ENCODE measurements at places on chromosomes 5 and 9. TPM values are rescaled to one million over a fixed set of nuclear protein-coding genes. Genes with fewer than 3 reads are reported as not detected.
A peak's percentile ranks its signal among the peaks of the same experiment; 100 is the strongest.

CDX1 gene
- 1.3 TPM for polyA plus RNA-seq

MCIDAS gene
- polyA plus RNA-seq: 0.11 TPM

FGF1 gene
- polyA plus RNA-seq: 1.6 TPM

FOXD4L5 gene
- 0.07 TPM for polyA plus RNA-seq

LVRN gene
- polyA plus RNA-seq: 0.32 TPM

ZFP2 gene
- 2.5 TPM for polyA plus RNA-seq

FOXD4 gene
- 0.82 TPM for polyA plus RNA-seq

DMRT3 gene
- 0.21 TPM for polyA plus RNA-seq

TMOD1 gene
- 4.2 TPM for polyA plus RNA-seq

FGD3 gene
- 48.9 TPM for polyA plus RNA-seq

IL5 gene
- polyA plus RNA-seq: 0.43 TPM

FAM13B gene
- polyA plus RNA-seq: 16.9 TPM

GDA gene
- polyA plus RNA-seq: 3.9 TPM

CCDC192 gene
- 0.11 TPM for polyA plus RNA-seq

PCDHA7 gene
- polyA plus RNA-seq: 0.02 TPM

IRX1 gene
- 0.07 TPM for polyA plus RNA-seq

TMEM232 gene
- polyA plus RNA-seq: 2.3 TPM

TJP2 gene
- 45.3 TPM for polyA plus RNA-seq

- DNase-seq: no peak
Measured at GRCh38 chr5:124643336-124643735, 103.1 kb downstream of the ZNF608 start.

DNA sequence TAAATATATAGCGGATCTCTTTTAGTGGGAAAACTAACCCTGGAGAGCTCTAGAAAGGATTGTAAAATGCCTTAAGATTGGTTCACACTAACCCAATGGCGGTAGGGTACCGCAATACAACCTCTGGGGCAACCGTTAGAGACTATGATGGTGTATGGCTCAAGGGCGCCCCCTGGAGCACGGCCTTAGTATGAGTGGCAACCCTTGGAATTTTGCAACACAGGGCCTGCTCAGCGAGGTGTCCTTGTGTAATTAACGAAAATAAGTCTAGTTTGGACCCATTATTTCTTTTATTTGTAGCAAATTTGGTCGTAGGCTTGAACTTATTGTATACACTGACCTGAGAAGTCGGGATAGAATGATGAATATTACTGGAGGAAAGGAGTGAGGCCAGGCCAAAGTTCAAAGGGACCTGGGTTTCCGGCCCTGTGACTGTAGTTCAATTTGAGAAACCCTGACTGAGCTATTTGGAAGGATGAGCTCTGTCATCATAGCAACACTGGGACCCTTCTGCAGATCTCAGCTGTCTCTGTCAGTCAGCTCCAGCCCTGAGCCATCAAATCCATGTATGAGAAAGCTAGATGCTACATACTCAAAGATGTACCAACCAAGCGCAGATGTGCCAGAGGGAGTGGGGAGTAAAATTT lies 54.8 kb downstream of the CAMK4 start:
- peak; percentile 92 for DNase-seq

DNA sequence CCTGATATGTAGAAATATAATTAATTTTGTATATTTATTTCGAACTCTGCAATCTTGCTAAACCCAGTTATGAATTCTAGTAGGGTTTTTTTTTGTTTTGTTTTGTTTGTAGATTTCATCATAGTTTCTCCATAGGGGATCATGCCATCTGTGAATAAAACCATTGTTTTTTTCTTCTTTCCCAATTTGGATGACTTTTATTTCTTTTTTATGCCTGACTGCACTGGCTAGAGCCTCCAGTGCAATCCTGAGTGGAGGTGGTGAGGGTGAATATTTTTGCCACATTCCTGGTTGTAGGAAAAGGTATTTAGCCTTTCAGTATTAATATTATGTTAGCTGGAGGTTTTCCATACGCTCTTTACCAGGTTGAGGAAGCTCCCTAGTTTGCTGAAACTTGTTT lies 70.0 kb upstream of the GFPT2 start:
- no peak for DNase-seq

GRCh38 chr5:1105350-1106265 lies 6.3 kb downstream of the SLC12A7 start:
- DNase-seq: peak; percentile 64

DNA sequence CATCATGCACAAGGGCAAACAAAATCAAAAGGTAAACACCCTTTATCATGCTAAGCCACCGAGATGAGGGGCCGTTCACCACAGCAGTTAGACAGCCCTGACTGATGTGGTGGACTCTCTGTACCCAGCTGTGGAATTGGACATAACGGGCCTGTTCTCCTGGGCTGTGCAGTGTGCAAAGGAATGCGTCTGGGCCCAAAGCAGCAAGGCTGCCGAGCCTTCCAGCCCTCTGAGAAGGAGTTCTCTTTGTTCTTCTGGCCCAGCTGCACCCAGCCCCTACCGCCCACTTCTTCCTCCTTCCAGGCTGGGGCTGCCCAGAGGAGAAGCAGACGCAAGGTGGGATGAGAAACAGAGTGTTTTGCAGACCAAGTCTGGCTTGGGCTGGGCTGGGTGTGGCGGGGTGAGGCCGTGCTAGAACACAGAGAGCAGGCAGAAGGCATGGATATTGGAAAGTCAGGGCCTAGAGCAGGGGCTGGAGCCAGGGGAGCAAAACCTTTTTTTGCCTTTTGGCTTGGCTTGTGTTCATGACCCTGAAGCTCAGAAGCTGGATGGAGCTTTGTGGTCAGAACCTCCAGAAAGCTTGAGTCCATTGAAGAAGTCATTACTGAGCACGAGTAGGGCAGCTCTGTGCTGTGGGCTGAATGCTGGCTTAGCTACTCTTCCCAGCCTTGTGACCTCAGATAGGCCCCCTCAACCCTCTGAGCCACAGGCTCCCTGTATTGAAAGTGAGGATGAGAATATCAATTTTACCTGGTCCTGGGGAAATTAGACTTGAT lies 49.8 kb upstream of the SH3PXD2B start:
- DNase-seq: no peak

GRCh38 chr9:104345061-104345460 lies 159.0 kb upstream of the OR13F1 start:
- no peak for DNase-seq

DNA sequence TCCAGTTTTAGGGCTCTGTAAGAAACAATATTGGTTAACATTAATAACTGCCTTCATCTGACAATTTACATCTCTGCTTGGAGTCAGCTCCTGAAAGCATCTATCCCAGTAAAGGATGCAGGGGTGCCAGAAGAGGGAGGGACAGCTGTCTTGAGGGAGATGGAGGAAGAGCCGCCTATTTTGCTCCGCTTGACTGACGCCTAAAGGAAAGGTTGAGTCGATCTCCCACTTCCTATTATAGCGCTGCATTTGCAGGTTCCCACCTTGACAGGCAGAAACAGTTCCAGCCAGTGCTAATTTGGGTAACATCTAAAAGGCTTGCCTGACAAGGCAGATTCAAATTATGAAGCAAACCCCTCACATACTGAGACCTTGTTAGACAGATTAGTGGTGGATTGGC lies 374.6 kb downstream of the SPATA31D1 start:
- no peak for DNase-seq

DNA sequence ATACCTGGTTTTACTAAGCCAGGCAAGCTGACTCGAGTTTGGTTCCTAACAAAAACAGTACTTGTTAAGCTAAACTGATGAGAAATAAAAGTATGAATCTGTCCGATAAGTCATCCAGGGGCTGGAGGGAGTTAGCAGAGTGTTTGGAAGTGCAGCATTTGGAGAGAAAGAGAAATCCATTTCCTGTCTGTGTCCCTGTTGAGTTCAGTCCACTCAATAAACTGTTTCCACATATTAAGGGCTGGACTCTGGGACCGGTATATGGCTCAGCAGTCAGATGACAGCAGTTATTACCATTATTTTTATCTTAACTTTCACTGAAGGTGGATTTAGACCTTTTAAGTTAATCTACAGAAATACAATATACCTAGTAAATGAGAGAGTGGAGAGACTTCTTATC lies 130.6 kb upstream of the ADRA1B start:
- no peak for DNase-seq

- no peak for DNase-seq
Measured at GRCh38 chr9:130034570-130034969, 8.4 kb downstream of the FNBP1 start.

GRCh38 chr9:122642226-122642625 lies 15.2 kb downstream of the OR1B1 start:
- peak; percentile 1 for DNase-seq

GRCh38 chr9:77215874-77216273 lies 38.5 kb downstream of the VPS13A start:
- no peak for DNase-seq

DNA sequence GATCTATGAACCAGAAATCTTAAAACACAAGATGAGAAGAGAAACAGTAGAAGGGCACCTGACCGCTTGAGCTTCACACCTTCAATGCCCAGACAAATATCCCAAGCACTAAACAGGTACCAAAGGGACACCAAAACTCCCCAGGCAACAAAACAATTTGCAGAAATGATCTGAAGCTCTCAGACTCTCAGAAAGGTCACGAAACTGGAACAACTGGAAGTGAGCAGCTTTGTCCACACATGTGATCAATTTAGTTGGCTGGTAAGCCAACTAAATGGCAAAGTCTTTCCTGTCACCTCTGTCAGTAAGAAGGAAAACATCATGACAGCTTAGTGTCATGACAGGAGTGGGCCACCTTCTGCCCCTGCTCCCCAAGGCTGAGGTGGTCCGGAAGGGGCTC lies 4.1 kb downstream of the IPPK start:
- no peak for DNase-seq

DNA sequence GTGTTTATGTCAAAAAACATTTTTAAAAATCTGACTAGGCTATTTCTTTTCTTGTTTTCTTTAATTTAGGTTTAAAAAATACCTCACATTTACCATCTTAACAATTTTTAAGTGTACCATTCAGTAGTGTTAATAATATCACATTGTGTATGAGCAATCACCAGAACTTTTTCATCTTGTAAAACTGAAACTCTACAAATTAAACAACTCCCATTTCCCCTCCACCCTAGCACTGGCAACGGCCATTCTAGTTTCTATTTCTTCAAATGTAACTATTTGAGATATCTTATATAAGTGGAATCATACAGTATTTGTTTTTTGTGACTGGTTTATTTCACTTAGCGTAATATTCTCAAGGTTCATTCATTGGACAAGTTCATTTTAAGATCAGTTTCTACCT lies 27.7 kb downstream of the PLCXD3 start:
- DNase-seq: no peak

DNA sequence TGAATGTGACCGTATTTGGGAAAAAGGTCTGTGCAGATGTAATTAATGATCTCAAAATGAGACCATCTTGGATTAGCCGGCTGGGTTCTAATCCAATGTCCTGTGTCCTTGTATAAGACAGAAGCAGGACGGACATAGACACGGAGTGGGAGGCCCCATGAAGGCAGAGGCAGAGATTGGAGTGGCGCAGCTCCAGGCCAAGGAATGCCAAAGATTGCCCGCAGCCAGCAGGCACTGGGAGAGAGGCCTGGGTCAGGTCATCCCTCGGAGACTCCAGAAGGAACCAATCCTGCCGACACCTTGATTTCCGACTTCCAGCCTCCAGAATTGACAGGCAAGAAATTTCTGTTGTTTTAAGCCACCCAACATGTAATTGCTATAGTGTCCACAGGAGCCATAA lies 13.0 kb upstream of the GFI1B start:
- no peak for DNase-seq

DNA sequence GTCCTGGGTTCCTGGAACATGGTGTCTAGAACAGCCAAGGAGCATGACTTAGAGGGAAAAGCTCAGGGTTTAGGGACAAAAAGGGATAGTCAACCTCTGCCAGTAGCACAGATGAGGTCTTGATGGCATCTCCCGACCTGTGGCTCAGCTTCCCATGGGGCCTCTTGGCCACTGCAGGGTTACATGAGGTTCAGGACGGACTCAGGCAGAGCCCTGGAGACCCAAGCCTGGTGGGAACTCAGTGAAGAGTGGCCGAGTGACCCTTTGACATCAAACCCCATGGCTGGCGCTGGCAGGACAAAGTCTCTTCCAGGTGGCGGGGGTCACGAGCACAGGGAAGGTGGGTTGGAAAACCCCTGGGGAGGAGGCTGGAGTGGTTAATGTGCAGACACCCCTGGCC lies 57.8 kb downstream of the MTRR start:
- DNase-seq: no peak

- DNase-seq: no peak
Measured at GRCh38 chr5:149310947-149311658, 34.2 kb upstream of the GRPEL2 start.

DNA sequence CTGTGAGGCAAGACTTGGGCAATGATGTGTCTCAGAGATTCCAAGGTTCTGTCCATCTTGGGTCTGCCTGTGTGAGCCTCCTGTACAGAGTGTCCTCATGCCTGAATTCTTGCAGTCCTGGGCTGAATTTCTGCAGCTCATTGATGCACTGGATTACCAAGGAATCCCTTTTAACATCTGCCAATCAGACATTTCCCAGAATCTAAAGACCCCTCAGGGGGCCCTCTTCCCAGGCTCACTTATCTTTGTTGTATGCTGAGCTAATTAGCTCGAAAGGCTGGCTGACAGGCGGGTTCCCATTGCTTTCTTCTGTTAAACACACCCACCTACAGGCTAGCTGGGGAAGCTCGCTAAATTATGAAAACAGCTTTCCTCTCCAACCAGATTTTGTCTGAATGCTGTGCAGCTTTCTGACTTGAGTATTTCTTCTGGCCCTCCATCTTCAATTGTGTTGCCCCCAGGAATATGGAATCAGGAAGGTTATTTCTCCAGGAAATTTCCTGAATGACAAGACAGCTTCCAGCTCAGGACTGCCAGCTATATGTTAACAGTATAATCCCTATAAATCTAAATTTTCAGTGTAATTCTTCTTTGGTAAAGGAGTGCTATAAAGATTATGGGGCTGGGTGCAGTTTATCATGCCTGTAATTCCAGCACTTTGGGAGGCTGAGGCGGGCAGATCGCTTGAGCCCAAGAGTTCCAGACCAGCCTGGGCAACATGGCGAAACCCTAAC lies at the start of gene LIX1:
Gene LIX1, minus strand, starts transcription at position 91 of the 734 bp plus-strand sequence. Its CDS starts 35 bp downstream, at position 56.
- peak; percentile 24 for DNase-seq

DNA sequence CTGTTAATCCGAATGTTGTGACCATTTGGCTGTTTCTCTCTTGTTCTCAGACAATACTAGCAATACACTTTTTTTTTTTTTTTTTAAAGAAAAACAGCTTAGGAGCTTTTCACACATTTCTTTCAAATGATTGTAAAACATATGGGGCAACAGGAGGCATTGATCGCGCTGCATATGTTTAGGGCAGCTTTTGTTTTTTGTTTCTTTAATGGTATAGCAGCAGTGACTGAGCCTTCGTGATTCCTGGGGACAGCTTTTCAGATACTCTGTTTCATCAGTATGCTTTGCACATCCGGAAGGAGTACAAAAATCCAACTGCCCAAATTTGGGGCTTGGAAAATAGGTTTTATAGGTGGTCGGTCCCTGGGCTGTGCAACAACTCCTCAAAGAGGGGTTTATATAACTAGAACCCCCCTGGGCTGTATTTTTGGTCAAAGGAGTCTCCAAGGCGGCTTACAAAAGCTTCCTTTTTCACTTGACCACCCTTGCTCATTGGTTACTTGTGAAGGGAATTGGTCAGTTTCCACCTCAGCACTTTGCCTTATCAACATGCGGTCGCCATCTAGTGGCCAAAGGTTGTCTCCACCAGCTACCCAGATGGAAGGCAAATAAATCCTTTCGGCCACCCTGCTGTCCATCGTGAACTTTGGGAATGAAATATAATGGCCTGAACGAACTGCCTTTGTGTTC lies 91.8 kb downstream of the PDE6A start:
- DNase-seq: no peak

- peak; percentile 71 for DNase-seq
Measured at GRCh38 chr9:33737811-33738606, 57.4 kb upstream of the PRSS3 start.

- peak; percentile 46 for DNase-seq
Measured at GRCh38 chr5:95731571-95732554, 727 bp downstream of the RHOBTB3 start.

- no peak for DNase-seq
Measured at GRCh38 chr5:68374796-68375518, 159.4 kb downstream of the PIK3R1 start.
